CD4-positive, alpha-beta T cell treated with Interleukin-12 subunit alpha and Interleukin-12 subunit beta, for 1 hour (primary cell): ENCODE measurements at places on chromosomes 3 and 15.

DNA sequence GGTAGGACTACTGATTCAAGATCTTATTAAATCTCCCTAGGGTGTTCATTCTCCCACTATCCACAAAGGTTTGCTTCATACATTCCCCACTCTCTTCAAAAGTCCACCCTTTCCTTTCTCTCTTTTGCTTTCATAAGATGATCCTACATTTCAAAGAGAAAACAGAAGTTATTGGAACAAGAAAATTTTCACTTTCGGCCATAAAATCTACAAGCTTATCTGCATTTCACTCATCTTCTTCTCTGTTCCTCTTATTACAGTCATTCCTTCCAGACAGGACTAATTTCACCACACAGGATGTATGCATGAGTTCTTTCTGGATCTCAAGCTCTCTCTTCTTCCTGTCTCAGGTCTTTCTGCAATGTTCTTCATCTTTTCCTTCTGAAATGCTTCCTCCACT is 238.7 kb downstream of the ISL2 start:
- no peak for DNase-seq

DNA sequence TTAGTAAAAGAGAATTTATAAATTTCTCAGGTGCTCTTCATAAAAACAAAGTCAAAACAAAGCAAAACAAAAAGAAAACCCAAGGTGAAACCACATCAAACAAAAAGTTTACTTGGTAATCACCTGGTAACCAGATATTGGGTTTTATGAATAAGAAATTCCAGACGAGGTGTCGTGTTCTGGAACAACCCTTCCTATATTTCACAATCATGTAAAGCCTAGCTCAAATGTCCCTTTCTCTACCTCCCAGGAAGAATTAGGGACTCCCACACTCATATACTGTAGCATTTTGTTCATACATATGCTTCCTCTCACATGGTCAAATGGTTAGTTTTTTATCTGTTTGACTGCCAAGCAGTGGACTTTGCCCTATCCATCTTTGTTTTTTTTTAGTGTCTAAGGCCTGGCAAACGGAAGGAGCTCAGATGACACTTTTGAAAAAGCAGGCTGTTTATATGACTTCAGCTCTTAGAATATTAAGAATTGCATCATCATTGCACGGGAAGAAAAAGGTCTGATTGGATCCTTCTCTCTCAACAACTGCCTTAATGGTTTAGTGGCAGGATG is 326.7 kb upstream of the TBL1XR1 start:
- no peak for DNase-seq

GRCh38 chr15:31060429-31061140 is 40.9 kb downstream of the TRPM1 start:
- DNase-seq: no peak

DNA sequence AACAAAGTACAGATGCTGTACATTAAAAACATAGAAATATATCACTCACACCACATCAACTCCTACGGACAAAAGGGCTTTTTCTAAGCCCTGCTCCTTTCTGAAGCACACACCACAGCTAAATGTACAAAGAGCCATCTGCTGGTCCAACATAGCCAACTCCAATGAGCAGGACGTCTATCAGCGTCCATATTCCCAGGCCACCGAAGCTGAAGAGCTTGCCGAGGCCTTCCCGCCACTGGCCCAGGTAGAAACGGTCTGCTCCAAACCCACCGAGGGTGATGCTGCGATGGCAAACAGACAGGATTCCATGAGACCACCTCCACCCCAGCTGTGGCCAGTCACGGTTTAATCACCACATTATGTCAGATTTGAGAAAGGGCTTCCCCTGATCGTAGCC is 9.8 kb downstream of the TM2D3 start:
- no peak for DNase-seq

- peak; percentile 55 for DNase-seq
Observed at GRCh38 chr3:160448845-160449635, 546 bp downstream of the TRIM59 start.

DNA sequence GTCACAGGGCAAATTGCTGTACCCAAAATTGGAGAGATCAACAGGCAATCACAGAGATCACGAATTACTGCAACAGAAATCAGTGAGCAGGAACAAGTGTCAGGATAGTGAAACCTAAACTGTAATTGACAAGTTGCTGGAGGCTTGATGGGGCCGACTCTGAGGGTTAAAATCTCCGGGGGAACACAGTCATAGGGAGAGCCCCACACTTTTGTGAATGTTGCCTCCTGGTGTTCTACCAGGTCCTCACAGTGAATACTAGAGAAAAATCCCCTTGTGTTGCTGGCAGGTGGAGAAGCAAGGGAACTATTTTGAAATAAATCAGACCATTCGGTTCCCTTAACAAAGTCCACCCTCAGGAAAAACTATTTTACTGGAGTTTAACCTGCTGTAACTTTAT is 697.5 kb upstream of the CBLB start:
- DNase-seq: no peak

DNA sequence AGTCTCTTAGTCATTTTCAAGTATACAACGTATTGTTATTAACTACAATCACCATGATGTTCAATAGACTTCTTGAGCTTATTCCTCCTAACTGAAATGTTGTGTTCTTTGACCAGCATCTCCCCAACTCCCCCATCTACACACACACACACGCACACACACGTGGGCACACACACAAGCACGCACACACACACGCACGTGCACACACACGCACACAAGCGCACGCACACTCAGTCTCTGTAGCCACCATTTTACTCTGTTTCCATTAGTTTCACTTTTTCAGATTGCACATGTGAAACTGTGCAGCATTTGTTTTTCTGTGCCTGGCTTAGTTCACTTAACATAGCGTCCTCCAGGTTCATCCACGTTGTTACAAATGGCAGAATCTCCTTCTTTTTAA is 247.0 kb downstream of the XXYLT1 start:
- no peak for DNase-seq

- DNase-seq: no peak
Observed at GRCh38 chr3:39937874-39938273, 128.5 kb downstream of the MYRIP start.

DNA sequence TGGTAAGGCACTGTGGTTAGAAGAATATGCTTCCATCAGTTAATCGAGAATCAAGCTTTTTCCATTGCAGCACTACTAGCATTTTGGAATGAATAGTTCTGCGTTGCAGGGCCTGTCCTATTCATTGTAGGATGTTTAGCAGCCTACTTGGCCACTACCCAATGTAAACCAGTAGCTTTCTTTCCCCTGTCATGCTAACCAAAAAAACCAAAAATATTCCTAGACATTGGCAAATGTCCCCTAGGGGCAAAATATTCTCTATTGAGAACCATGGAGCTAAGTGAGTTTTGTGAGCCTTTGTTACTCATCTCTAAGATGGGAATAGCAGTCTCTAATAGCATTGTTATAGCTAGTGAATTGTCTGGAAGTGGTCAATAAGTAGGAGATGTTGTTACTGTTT is 187.2 kb downstream of the CADPS start:
- no peak for DNase-seq

DNA sequence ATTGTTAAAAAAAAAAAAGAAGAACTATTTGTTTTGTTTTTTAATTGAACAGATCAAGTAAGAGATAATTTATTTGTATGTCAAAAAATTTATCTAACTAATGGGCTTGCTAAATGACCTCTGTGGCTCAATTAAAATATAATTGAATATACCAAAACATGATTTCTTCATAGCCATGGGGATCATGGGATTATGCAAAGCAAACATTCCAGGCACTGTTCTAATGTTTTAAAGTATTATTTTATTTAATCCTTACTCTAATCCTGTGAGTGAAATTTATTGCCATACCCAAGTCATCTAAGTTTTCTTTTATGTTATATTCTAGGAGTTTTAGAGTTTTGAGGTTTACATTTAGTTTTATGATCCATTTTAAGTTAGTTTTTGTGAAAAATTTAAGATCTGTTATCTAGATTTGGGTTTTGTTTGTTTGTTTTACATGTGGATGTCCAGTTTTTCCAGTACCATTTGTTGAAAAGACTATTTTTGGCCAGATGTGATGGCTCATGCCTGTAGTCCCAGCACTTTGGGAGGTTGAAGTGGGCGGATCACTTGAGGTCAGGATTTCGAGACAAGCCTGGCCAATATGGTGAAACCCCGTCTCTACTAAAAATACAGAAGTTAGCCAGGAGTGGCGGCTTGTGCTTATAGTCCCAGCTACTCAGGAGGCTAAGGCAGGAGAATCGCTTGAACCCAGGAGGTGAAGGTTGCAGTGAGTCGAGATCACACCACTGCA is 52.3 kb upstream of the CNOT10 start:
- no peak for DNase-seq

DNA sequence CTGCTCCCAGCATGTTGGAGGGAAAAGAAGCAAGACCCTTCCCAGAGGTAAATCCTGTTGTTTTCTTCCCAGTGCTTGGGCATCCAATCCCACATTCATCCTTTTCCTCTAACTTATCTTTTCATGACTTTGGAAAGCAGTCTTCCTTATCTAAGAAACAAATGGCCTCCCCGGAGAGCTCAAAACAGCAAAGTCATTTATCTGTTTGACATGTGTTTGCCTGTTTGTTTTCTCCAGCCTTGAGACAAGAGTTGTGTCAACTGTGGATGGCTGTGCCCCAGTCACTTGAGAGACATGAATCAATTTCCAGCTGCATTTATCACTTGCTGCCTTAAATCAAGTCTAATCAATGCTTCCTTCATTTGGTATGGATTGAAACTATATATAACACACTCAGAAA is 103.9 kb downstream of the SHQ1 start:
- no peak for DNase-seq
